IMR-90 (cell line): ENCODE measurements at places on chromosomes 2 and 18. TPM values are rescaled to one million over a fixed set of nuclear protein-coding genes. Genes with fewer than 3 reads are reported as not detected.

DNA sequence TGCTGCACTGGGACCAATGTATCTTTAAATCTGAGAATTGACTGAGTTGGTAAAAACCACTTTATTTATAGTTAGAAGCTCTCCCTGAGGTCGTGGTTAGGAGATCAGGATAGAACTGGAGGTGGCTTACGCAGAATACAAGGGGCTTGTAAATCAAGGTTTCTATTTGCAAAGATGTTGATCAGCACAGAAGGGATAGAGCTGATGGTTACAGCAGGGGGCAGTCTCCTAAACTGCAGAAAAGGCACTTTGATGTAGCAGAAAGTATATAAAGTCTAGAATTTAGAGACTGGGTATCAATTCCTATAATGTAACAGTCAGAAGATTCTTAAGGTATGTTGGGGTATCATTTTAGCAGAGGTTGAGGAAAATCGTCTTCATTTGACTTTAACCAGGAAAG is 25.2 kb upstream of the ACVR1 start:
- DNase-seq = no peak

Gene MARCHF4
- 12.0 and 12.9 TPM in 2 replicates for polyA plus RNA-seq

Gene HRH4
- not detected in 2 replicates for polyA plus RNA-seq

GRCh38 chr2:100224988-100225710 is 82.8 kb upstream of the AFF3 start:
- no peak for DNase-seq

Gene ASB3
- polyA plus RNA-seq = 17.1 and 19.2 TPM in 2 replicates

GRCh38 chr18:2486426-2486825 is 84.9 kb downstream of the METTL4 start:
- DNase-seq = no peak

DNA sequence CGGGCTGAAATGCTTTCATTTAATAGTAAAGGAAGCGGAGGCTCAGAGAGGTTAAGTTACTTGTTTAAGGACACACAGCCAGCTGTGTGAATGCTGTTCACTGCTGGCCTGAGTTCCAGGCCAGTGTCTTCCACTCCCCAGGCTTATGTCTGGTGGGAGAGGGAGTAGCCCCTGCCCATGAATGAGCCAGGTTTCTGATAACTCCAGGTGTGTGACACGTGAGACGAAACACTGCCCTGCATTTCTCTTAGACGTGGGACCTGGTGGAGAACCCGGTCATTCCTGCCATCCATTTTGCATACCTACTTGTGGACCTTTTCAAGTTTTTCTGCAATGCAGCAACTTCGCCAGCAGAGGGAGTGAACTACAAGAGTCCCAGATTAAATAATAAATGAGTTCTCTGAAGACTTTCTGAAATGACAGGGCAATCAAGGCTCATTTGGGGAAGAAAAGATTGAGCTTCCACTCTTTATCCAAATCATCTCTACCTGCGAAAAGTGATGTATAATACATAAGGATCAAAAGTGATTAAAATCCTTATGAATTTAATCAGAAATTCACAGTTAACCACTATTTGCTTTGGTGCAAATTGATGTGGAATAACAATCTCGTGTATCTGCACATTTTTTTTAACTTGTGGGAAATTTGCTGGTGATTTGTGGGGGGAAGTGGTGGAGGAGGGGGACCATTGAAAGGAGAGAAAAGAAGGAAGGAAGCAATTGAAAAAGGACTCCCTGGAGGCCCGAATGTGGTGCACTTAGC is 79.4 kb upstream of the ASB18 start:
- DNase-seq = peak; percentile 75

- no peak for DNase-seq
Measured at GRCh38 chr2:3263487-3263886, 114.1 kb downstream of the EIPR1 start.

DNA sequence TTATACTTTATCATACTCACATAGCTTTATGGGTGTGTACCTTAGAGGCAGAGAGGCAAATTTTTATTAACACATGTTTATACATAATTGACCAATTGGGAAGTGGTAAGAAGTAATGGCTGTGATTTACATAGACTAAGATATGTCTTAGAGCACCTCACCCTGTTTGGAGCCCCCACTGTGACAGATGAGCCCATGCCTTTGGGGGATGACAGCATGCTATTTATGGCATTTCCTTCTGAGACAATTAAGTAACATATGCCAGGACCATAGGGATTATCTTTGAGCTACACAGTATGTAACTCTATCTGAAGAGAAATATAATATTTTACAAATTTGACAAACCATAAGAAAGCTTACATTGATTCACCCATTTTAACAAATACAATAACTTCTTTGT is 1655.3 kb upstream of the ACVR2A start:
- DNase-seq = no peak

DNA sequence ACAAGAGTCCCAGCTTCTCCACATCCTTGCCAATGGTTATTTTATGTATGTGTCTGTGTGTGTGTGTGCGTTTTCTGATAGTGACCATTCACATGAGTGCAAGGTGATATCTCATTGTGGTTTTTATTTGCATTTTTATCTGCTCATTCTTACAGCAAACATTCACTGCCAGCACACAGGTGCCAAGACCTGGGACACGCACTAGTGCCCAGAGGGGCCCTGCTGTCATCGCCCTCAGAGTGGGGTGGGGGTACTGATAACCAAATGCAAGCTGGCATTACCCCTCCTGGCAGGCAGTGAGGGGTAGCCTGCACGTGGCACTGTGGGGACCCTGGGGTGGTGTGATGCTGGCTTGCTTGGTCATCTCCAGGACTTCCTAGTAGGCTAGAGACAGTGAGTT is 285.4 kb downstream of the LPIN1 start:
- DNase-seq = no peak

DNA sequence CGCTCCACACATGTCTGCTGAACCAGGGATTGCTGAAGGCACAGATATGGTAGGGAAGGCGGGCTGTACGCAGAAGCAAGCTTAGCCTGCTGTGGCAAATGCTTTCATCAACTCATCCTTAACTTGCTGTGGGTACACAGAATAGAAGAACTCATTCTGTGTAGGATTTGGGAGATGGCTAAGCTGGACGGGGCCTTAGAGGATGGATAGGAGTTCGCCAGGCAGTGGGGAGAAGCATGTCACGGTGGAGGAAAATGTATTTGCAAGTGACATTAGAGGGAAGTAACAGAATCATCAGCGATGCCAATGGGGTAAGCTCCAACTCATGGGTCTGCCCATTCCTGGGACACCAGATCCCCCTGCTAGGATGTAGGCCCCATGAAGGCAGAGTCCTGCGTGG is 96.7 kb upstream of the SMIM21 start:
- DNase-seq = no peak

GRCh38 chr2:102141011-102141943 is 1.3 kb upstream of the IL1R1 start:
- DNase-seq = peak; percentile 98

- DNase-seq = peak; percentile 28
Measured at GRCh38 chr2:83069724-83070123, 1389.4 kb downstream of the SUCLG1 start.

Gene C2orf66
- polyA plus RNA-seq = 0.16 and 0.27 TPM in 2 replicates

Gene CENPA
- 11.9 and 14.9 TPM in 2 replicates for polyA plus RNA-seq

Gene GTF3C2
- 36.9 and 37.7 TPM in 2 replicates for polyA plus RNA-seq

DNA sequence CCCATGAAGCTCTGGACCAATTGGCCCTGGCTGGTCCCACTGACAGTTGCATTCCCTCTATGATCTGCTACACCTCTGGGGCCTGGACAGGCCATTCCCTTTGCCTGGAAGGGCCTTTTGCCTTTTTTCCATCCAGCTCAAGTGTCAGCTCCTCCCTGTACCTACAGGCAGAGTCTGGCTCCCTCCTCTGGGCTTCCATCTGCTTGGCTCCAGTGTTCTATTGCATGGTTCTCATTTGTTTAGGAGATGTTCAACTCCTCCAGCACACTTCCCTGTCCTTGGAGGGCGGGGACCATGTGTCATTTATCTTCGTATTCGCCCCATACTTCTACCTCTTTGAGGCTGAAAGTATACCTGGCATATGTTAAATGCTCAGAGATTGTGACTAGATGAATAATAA is 61.1 kb downstream of the PRKCE start:
- DNase-seq = no peak

- no peak for DNase-seq
Measured at GRCh38 chr2:39139511-39140237, 18.8 kb upstream of the SOS1 start.

Gene DNAJC5G
- not detected in 2 replicates for polyA plus RNA-seq

- peak; percentile 19 for DNase-seq
Measured at GRCh38 chr2:68812251-68812650, 58.9 kb downstream of the BMP10 start.

GRCh38 chr2:121137571-121137970 is 147.4 kb downstream of the TFCP2L1 start:
- no peak for DNase-seq

GRCh38 chr18:9743200-9744016 is 35.3 kb downstream of the RAB31 start:
- peak; percentile 98 for DNase-seq

Gene DAW1
- polyA plus RNA-seq = 0.86 and 0.93 TPM in 2 replicates

DNA sequence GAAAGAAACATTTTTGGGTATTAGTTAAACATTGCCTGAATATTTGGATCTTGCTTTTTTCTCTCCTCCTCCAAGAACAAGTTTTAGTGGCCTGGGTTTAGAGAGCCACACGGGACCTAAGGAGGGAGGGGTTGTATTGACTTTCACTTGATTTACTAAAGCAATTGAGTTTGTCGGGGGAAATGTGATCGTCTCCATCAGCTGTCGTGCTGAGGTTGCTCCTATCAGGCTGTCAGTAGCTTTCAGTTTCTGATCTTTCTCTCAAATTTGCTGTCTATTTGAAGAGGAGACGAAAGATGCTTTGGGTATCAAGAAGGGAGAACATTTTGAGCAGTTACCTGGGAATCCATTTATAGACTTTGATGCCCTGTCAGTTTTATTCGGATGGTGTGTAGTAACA is 106.0 kb downstream of the SETBP1 start:
- no peak for DNase-seq

DNA sequence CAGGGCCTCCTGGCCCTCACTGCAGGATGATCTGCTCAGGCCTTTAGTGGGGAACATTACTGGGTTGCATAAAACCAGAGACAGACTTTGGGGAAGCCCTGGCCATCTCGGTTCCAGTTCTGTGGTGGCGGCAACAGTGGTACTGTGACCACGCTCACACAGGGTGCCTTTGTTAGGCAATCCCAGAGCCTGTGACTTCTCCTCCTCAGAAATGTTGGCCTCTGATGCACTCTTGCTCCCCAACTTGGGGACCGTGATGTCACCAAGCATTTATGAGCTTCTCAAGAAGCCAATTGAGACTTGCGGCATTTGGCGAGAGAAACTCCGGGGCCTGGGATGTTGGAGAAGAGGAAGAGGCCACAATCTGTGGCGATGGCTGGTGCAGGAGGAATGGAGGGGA is 80.9 kb upstream of the PKDCC start:
- DNase-seq = no peak

DNA sequence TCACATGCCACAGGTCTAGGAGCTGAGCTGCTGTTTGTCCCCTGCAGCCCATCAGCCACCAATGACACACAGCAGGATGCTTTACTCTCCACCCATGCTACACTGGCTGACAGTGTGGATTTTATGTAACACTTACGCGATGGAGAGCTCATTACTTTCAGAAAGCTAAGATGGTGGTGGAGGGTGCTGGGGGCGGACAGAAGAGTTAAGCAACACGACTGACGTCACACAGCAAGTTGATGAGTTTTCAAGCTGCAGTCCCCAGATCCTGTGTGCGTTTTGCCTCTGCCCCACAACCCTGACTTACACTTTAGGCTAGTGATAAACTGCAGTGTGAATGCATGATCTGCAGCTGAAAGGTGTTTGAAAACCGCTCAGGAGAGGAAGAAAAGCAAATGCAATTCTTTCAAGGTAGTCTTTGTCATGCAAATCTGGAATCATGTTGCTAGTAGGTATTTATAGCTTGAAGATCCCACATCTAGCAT is 42.4 kb downstream of the MRPS5 start:
- DNase-seq = peak; percentile 30

DNA sequence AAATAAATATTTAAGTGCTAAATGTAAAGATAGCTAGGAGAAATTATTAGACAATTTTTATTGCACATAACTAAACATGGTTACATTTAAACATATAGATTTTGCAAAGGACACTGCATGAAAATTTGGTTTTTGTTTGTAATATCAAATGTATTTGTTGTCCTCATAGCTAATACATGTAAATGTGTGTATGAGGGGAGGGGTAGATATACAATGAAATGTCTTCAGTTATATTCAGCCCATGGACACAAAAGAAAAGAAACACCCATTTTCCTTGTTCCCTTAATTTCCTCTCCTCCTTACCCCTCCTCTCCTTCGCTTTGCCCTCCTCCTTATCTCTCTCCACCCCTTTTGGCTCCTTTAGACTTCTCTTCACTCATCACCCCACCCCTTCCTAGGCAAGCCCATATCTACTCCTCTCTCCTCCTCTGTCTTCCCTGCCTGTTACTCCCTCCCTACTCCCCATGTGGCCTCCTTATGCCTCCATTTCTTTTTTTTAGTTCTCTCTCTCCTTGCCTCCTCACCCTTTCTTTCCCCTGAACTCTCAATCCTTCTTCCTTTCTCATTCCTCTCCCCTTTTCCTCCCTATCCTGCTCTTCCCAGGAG is 1.4 kb downstream of the COL3A1 start:
- peak; percentile 93 for DNase-seq

- DNase-seq = no peak
Measured at GRCh38 chr18:48009116-48009745, 78.8 kb upstream of the SMAD2 start.

Gene BOLL
- not detected in 2 replicates for polyA plus RNA-seq

DNA sequence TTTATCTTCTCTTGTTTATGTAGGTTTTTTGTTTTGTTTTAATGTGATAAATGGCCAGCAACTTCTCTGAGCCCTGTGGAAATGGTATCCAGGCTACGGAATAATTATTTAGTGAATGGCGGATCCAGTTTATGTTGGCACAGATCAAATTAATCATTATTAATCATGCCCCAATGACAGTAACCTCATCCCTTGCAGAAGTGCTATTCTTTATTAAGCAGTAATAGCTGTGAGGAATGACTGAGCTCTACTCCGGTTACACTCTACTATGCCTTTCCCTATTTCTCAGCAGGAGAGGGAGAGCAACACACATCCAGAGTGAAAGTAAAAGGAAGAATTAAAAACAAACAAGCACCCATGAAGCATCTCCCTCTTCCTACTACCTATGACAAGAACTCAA is 84.8 kb downstream of the SETBP1 start:
- no peak for DNase-seq

GRCh38 chr2:147515213-147515612 is 329.6 kb upstream of the ACVR2A start:
- no peak for DNase-seq

Gene DNAH7
- 0.16 and 0.22 TPM in 2 replicates for polyA plus RNA-seq

- DNase-seq = peak; percentile 39
Measured at GRCh38 chr18:68725346-68725745, 10.4 kb upstream of the TMX3 start.

DNA sequence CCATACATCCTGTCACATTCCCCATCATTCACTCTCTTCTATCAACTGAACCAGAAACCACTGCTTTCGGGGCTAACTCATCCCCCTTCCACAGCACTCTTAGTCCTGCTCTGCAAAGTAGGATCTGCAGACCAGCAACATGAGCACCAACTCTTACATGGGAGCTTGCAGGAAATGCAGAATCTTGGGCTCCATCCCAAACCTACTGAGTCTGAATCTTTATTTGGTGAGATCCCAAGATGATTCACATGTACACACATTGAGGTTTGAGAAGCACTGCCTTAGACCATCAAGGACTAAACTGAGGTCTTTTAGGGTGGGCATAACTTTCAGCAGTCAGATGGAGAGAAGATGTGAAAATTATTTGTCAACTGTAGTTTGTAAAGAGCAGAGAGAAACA is 235.6 kb upstream of the EPHA4 start:
- DNase-seq = no peak

GRCh38 chr2:178707476-178707875 is 99.7 kb downstream of the TTN start:
- no peak for DNase-seq

GRCh38 chr2:218570850-218571249 is 2.2 kb downstream of the CNOT9 start:
- DNase-seq = peak; percentile 66
